Calu3 (cell line): ENCODE measurements at places on chromosomes 12 and 14.

- DNase-seq, result no peak
Observed at GRCh38 chr14:68464711-68465110, 328.2 kb downstream of the ZFP36L1 start.

DNA sequence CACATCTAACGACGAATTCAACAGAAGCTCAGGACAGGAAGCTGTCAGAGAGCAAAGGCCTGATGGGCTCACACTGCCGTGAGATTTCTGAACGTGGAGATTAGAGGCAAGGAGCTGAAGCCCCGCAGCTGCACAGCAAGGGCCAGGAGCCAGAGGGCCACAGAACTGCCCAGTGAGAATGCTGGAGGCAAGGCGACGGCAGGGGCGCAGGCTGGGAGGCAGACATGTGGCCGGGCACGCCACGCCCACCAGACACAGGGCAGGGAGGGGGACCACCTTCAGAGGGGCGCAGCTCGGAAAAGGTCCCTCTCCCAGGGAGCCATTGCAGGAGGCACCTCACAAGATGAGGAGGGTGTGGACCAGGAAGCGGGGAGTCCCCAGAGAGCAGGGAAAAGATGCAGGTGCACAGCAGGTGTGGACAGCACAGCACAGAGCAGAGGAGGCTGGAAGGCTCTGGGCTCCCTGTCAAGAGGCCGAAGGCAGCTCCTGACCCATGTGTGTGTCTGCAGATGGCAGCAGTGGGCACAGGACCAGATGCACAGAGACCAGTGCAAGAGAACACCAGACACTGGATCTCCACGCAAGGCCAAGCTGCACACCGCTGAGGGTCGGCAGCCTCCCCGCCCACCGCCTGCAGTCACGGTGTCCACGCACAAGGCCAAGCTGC is 23.0 kb downstream of the BTBD6 start:
- DNase-seq, result no peak

DNA sequence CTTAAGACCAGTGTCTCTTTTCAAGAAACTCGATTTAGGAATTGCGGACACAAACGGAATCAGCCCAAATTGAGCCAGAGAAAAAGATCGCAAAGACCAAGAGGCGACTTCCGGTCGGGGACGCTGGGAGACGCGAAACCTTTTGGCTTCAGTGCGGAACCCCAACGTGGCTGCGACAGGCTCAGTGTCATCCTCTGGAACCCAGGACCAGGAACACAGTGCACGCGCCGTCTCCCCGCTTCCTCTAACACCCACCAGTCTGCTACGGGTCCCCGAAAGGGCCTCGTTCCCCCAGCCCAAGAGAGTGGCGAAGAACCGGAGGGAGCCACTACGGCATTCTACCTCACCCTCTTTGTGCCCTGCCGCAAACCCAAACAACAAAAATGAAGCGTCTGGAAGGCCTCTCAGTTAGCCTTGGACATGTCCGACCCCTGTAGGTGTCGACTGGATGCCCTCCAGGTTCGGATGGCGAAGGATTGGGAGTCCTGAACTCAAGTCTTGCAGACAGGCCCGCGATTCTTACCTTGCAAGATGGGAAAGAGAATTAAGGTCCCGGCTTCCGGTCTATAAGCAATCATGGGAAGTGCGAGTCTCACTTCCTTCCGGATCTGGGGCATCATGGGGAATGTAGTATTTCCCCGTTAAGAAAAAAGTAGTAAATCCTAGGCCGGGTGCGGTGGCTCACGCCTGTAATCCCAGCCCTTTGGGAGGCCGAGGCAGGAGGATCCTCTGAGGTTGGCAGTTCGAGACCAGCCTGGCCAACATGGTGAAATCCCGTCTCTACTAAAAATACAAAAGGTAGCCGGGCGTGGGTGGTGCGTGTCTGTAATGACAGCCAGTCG is at the start of gene RPL6:
Gene RPL6, minus strand, starts transcription at position 542 of the 842 bp plus-strand sequence. CDS start 949 bp downstream, outside the sequence.
- DNase-seq, result peak; percentile 82

- no peak for DNase-seq
Observed at GRCh38 chr12:25256005-25256404, 5.3 kb upstream of the KRAS start.

GRCh38 chr14:72851635-72852034 is 42.3 kb downstream of the DPF3 start:
- DNase-seq, result no peak

DNA sequence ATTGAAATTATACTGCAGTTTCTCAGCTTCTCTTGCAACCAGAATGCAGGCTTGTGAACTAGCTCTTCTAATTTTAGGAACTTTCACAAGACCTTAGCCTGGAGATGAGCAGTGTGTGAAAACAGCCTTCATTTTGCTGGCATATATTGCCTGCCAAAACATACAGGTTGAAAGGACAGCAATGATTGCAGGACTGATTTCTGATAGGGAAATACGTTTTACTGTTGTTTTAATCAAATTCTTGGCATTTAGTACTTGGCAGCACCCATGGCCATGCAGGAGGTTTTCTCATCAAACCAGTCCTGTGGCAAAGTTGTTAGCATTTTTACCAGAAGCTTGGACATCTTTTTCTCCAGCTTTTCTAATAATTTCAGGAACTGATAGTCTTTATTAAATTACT is 91.9 kb upstream of the MUCL1 start:
- no peak for DNase-seq

GRCh38 chr14:98293576-98293975 is 978.4 kb downstream of the BCL11B start:
- DNase-seq, result no peak

- DNase-seq, result no peak
Observed at GRCh38 chr12:102955926-102956737, 1.3 kb upstream of the ASCL1 start.

GRCh38 chr12:91702843-91703425 is 442.7 kb downstream of the BTG1 start:
- DNase-seq, result no peak
